CD4-positive, alpha-beta memory T cell (primary cell): ENCODE measurements at places on chromosomes 4 and X. TPM values are rescaled to one million over a fixed set of nuclear protein-coding genes. Genes with fewer than 3 reads are reported as not detected.
A peak's percentile ranks its signal among the peaks of the same experiment; 100 is the strongest.

Gene THAP6
- total RNA-seq: 43.4 TPM

DNA sequence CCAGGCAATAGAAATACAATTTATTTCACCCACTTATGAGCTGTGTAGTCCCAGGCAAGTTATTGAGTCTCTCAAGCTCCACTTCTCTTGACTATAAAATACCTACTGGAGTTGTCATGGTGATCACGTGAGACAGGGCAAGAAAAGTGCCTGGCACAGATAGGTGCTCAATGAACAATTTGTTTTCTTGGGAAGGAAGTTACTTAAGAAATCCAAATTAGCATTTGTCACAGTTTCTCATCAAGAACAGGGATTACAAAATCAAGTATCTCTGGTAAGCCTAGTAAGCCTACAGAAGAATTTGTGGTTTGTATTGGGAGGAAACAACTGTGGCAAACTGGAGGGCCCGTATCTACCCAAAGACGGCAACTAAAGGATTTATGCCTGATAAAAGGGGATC is 37.5 kb upstream of the RASGEF1B start:
- DNase-seq: no peak

DNA sequence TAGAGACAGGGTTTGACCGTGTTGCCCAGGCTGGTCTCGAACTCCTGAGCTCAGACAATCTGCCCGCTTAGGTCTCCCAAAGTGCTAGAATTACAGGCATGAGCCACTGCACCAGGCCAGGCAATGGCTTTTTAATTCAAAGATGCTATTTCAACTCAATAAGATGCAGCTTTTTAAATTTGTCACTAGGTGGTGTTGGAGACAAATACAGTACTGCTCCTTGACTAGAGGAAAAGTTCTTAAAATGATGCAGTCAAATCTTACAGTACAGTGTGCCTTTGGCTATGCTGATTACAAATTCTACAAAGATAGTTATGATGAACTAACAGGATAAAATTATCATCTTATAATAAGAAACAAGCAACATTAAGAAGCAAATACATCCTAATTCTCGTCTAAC is 441.1 kb downstream of the KCNIP4 start:
- DNase-seq: no peak

- DNase-seq: no peak
Measured at GRCh38 chrX:17413228-17413627, 38.2 kb downstream of the NHS start.

GRCh38 chr4:139704915-139705485 is 39.4 kb downstream of the MGST2 start:
- no peak for DNase-seq

DNA sequence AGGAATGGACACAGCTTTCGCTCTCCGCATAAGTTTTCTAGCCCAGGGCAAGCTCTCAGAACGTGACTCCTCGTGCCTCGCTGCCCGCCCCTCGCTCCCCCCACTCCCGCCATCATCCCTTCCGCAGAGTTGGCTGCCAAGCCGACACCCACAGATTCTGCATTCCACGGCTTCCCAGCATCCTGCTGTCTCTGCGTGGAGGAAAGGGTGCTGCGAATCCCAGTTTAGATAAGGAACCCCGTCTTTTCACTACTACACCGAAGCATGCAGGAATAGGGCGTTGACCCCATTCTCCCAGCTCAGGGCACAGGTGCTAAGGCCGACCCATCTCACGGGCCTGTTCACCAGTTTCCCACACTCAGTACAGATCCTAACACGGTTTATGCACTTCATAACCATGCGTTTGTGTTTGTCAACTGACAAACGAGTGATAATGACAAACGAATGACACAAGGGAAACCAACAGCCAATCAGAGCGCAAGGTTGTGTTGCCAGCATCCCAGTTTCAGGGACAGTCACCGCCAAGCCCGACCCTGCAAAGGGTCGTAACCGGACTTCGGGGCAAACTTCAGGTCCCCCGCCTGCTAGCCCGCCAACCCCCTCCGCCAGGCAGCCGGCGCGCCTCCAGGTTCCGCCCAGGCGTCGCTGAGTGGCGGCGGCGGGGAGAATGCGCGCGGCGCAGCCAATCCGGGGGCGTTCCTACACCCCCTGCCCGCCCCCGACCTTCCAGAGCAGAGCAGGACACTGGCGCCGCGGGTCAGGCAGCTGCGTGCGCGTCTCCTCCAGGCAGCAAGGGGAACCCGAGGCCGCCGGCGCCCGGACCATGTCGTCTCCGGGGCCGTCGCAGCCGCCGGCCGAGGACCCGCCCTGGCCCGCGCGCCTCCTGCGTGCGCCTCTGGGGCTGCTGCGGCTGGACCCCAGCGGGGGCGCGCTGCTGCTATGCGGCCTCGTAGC is at the start of gene CYP2U1:
CYP2U1 (plus strand) TSS at position 729 of the 954 bp plus-strand sequence; CDS start at position 824, 95 bp downstream.
- DNase-seq: peak; percentile 81

DNA sequence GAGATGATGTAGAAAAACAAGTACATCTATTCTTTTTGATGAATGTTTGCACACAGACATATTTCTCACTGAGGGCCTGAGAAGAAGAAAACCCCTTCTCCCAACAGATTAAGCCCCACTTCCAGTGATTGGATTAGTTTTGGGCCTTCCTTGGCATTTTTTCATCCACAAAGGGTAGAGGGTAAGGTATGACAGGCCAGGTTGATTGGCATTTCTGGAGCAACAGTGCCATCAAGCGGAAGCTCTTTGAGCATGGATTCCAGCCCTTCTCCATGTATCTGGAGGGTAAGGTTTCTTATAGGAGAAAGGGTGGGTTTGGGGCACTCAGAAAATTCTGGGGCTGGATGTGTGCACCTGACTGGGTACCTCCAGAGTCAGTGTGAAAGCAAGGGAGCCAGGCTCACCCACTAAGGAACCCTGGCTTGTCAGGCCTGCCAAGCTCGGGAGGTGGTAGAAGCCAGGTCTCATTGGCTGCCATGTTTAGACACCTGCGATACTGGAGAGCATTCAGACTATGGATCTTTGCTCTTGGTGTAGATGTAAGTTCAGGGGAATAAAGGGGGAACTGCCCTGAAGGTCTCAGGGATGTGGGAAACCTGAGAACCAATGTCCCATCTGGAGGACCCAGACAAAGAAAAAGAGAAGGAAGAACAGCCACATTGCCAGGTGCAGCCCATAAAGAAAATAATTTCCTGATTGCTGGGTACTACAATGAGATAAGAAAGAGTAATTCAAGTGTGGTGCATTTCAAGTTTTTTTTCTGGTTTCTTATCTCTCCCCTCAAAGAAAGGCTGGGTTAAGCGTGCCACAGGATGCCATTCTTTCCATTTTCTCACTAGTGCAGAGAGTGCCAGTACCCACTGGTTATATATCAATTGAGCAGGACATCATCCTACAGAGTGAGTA is 222.3 kb upstream of the AGTR2 start:
- DNase-seq: no peak

DNA sequence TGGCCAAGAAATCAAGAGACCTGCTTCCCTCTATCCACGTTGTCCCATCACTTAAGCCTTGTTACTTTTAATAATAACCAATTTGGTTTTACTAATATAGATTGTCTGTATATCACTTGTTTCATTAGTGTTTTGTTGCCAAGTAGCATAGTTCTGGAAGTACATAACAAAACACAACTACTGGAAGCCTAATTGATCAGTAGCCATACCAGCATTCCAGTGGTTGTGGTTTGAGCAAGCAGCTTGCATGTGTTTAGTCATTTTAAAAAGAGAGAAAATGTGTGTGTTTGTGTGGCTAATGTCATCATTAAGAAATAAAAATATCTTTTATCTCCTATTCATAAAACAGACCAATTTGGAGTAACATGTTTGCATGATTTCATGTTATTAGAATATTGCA is 70.8 kb downstream of the PTPN13 start:
- DNase-seq: no peak

DNA sequence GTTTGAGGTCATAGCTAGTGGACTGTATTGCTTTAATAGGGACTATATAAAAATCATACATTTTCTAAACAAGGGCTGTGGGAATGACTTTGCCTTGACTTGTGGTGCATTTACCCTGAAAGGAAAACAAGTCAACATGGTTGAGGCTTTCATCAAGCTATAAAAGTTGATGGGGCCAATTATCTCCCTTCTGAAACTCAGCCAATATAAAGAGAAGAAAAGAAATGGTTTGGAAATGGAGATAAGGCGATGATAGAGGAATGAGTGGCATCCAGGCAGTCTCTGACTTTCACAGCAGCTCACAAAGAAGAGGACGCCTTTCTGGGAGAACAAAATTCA is 118.7 kb downstream of the SMARCA1 start:
- DNase-seq: no peak

DNA sequence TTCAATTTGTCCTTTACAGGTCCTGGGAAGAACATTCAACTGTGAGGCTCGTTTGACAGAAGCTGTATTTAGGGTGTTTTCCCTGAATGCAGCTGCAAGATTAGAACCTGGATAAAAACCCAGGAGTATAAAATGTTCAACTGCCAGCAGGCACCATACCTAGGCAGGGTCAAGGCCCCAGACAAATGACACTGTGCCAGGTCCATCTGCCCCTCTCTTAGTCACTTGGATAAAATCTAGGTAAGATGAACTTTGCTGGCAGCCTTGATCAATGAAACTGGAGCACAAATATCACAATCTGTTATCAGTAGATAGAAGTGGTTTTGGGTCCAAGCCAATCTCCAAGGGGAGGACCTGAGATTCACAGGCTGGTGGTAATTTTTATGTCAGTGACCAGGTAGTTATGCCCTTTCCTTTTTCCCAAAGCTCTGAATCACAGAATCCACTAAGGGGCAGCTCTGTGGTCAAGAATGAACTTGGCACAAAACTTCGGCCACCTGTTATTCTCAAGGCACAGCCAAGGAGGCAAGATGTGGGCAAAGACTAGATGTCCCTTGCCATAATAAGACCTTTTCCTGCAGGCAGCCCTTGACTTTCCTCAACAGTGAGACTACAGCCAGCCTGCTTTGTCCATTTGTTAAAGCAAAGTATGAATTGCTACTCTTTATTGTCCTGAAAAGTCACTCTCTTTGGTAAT is 501.0 kb downstream of the PPARGC1A start:
- no peak for DNase-seq

DNA sequence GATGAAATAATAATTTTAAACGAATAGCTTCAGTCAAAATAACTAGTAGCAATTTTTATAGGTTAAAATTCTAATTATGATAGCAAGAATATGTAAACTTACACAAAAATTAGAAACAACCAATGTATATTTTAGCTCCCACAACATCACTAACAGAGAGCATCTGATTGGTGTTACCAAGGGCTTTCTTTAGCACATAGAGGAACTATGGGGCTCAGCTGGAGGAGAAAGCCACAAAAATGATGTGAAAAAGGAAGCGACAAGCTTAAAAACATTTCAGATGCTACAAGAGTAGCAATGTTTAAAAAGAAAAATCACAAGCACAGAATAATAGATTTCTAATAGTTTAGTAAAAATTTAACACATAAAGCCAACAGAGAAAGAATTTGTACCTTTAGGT is 56.3 kb downstream of the ATP8A1 start:
- no peak for DNase-seq
